DMS53 (cell line): ENCODE measurements at places on chromosomes 12 and 14.

DNA sequence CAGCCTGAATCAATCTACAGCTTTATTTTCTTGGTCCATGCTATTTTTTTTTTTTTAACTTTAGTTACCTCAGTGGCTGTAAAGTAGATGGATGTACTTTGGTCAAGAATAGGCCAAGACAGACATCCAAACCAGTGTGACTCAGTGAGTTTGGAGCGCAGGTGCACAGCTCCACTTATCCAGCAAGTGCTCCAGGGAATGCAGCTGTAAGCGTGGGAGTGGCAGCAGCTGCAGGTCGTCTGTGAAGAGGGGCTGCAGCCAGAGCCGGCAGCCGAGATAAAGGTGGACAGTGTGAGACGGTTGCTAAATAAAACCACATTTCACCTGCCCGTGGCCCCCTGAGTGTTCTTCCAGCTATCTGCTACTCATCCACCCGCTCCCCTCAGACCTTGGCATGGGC is 1018.7 kb downstream of the AACS start:
- no peak for DNase-seq

DNA sequence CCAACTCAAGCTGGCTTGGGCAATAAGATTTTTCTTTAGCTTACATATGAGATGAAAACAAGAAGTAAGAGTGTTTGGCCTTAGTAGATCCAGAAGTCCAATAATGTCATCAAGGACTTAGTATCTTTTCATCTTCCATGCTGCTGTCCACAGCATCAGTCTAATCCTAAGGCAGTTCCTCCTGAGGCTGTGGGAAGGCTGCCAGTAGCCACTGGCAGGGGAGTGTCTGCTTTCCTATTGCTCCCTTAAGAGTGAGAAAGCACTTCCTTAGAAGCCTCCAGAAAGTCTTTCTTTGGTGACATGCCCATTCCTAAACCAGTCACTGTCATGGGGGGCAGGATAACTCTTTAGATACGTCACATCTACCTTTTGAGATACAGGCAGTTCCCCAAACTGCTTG is 317.7 kb downstream of the BMP4 start:
- no peak for DNase-seq

- DNase-seq: no peak
Observed at GRCh38 chr14:80705241-80705980, 236.1 kb downstream of the CEP128 start.

DNA sequence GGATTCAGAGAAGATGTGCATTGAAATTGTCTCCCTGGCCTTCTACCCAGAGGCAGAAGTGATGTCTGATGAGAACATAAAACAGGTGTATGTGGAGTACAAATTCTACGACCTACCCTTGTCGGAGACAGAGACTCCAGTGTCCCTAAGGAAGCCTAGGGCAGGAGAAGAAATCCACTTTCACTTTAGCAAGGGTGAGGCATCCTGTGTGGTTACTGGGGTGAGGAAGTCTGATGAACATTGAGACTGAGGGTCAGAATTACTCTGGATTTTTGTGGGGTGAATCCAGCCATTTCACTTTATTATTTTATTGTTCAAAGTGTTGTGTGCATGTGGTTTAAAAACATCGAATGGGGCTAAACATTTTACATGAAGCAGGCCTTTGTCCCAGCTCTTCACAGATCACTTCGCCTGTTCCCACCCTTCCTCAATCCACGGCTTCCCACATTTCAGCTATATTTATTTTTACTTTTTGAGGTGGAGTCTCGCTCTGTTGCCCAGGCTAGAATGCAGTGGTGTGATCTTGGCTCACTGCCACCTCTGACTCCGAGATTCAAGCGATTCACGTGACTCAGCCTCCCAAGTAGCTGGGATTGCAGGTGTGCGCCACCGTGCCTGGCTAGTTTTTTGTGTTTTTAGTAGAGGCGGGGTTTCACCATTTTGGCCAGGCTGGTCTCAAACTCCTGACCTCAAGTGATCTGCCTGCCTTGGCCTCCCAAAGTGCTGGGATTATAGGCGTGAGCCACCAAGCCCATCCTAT is 40.6 kb downstream of the SUPT16H start:
- DNase-seq: no peak

DNA sequence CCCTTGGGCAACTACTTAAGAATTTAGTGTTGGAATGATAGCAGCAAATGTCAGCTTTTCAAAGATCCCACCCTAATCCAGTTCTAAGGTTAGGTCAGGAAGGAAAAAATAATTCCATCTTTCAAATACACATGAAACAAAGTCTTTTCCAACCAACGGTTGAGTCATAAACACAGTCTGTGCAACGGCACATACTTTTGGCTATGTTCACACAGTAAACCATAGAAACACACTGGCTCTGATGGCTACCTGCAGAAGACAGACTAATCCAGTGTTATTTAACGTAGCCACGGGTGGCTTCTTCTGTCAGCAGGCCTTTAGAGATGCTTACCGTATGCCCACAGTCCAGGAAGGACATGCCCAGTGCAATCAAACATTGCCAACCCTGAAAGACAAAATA is 35.7 kb downstream of the HIGD1C start:
- DNase-seq: no peak

DNA sequence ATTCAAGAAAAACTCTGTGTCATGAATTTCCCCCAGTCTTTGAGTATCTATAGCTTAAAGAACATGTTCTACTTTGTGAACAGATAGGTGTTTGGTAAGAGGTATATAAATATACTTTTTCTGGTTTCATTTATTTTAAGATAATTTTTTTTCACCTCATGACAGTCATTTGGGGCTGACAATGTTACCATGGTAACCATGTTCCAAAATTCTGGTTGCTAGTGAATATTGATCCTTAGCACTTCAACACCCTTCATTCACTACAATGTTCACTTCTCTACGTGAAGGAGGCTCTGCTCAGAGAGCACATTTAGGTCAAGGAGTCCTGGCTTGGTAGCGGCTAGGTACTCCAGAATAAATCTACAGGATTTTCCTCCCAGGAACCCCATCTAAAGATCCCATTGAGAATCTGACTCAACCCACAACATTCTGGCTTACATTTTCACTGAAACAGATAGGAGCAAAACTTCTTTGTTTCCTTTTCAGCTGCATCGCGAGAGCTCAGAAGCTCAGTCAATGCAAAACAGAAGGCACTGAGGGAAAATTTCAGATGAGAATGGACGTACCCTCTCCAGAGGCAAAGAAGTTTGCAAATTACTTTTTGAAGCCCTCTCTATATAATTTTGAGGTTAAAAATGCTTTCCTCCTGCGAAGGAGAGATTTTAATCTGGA is 93.6 kb downstream of the ARF6 start:
- DNase-seq: no peak

- DNase-seq: no peak
Observed at GRCh38 chr12:2768224-2768961, 26.4 kb upstream of the FKBP4 start.

GRCh38 chr14:29353513-29353912 is 574.1 kb downstream of the PRKD1 start:
- DNase-seq: no peak

DNA sequence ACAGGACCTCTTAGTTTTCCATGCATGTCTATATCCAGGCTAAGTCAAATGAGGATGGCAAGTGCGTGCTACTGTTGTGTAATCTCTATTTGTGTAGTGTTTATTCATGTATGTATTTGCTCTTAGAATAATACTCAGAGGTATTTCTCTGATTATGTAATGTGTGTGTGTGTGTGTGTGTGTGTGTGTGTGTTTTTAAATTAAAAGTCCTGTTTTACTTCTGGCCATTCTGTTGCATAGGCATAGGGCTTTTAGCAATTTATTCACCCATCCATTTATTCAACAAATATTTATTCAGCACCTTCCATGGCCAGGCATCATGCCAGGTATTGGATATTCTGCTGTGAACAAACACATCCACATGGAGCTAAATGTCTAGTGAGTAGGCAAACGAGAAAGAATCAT is 63.5 kb downstream of the PELI2 start:
- peak; percentile 97 for DNase-seq

GRCh38 chr14:30020271-30020670 is 92.6 kb upstream of the PRKD1 start:
- DNase-seq: no peak

GRCh38 chr14:71309756-71310155 is 402.5 kb downstream of the PCNX1 start:
- DNase-seq: peak; percentile 5

GRCh38 chr12:1796515-1797010 is 23.8 kb upstream of the LRTM2 start:
- peak; percentile 87 for DNase-seq
